Nasal cavity respiratory epithelium epithelial cell of viscerocranial mucosa (primary cell): ENCODE measurements at places on chromosomes 16 and 17. TPM values are rescaled to one million over a fixed set of nuclear protein-coding genes. Genes with fewer than 3 reads are reported as not detected.

KRTAP1-5 gene
- not detected in 2 replicates for total RNA-seq

PPP1R27 gene
- total RNA-seq = not detected in 2 replicates

TBC1D3K gene
- 0.21 TPM in 1 of 2 replicates, not detected in the other for total RNA-seq

CD300H gene
- total RNA-seq = not detected in 2 replicates

KCNJ12 gene
- 0.34 and 1.00 TPM in 2 replicates for total RNA-seq

LRRC37A3 gene
- total RNA-seq = 4.1 and 11.0 TPM in 2 replicates

HOXB6 gene
- 0.28 TPM in 1 of 2 replicates, not detected in the other for total RNA-seq

COL1A1 gene
- total RNA-seq = 11.3 and 73.1 TPM in 2 replicates

CYBA gene
- total RNA-seq = 68.4 and 105 TPM in 2 replicates

DBNDD1 gene
- total RNA-seq = 4.4 and 5.1 TPM in 2 replicates

TSNAXIP1 gene
- total RNA-seq = 0.50 TPM in 1 of 2 replicates, not detected in the other

ZSWIM7 gene
- total RNA-seq = 22.1 and 22.6 TPM in 2 replicates
